ENCODE measurements at places on chromosomes 5 and 9.

DNA sequence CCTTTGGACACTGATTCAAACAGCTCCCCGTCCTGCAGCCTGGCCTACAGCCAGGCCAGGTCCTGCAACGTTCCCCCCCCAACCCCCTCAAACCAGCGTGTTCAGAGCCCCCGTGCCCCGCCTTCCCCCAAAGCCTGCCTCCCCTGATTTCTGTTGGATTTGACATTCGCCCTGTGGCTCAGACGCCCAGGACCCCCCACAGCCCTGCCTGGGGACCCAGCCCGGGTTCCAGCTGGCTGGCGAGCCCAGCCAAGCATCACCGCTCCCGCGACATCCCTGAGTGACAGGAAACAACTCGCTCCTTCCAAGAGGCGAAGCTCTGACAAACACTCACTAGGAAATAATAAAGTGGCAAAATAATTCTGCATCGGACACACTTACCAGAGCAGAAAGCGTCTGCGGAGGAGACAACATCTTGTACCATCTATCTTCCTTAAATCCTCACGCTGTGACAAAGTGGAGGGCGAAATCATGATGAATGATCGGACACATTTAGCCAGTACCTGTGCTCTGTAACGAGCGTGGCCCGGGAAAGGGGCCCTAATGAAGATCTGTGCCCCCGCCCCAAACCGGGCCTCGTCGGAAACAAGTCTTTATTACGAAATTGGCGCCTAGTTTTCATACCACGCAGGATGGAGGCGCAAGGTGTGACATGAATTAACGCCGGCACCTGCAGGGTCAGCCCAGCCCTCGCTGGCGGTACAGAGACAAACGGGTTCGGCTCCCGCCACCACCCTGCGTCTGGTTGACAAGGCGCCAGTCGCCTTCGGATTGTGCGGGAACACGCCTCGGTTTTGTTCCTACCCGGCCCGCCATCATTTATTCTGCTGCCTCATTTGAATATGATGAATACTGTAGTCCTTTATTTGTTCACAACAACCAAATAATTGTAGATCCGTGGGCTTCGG lies 91.0 kb upstream of the MVB12B start:
- no peak for DNase-seq

- no peak for DNase-seq
Measured at GRCh38 chr5:43649256-43649655, 46.3 kb downstream of the NNT start.

DNA sequence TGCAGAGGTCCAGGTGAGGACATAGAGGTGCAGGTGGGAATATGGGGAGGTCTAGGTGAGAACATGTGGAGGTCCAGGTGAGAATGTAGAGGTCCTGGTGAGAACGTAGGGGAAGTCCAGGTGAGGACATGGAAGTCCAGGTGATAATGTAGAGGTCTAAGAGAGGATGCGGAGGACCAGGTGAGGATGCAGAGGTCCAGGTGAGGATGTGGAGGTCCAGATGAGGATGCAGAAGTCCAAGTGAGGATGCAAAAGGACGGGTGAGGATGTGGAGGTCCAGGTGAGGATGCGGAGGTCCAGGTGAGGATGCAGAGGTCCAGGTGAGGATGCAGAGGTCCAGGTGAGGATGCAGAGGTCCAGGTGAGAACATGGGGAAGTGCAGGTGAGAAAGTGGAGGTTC lies 133.8 kb downstream of the MRPL36 start:
- no peak for DNase-seq

DNA sequence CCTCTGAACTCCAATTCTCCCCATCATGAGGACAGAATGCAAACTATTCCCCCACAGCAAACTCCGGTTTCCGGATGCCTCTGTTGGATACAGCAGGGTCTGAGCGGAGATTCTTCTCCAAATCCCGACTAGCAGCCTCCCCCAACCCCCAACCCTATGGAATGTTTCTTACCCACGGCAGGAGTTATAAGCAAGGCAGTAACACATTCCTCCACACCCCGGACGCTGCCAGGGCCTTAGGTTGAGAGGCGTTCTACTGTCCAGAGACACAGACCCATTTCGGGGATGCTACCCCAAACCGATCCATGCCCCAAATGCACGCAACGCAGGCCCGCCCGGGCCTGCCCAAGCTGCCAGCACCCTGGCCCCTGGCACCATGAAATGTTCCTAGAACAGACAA lies 85.6 kb upstream of the LMX1B start:
- no peak for DNase-seq

DNA sequence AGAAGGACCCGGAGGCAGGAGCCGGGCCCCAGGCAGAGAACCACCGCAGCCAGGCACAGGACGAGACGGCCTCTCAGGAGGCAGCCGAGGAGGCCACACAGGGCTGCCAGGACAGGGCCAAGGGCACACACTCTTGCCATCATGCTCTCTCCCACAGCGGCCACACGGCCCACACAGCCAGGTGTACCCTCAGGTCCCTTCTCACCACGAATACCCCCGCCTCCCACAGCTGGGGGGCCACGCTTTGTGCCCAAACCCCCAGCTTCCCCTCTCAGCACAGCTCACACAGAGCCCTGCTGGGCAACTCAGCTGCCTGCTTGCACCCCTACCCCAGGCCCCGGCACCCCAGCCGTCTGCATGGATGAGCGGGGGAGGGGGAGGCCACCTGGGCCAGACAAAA lies 5.3 kb downstream of the SSNA1 start:
- no peak for DNase-seq

DNA sequence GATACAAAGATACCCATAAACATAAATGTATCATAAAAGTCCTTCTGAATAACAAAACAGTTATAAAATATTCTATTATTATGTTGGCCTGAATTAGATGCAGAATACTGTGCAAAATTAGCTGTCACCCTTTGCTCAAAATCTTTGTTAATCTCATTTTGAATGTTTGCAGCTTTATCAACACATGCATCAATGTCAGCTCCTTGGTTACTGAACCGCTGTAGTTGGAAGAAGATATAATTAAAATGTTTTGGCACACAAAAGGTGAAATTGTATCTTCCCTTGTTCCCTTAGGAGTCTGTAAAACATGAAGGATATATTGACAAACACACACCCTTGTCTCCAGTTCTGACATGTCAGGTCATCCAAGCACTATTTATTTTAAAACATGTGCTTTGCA lies 146.3 kb upstream of the POU5F2 start:
- no peak for DNase-seq

DNA sequence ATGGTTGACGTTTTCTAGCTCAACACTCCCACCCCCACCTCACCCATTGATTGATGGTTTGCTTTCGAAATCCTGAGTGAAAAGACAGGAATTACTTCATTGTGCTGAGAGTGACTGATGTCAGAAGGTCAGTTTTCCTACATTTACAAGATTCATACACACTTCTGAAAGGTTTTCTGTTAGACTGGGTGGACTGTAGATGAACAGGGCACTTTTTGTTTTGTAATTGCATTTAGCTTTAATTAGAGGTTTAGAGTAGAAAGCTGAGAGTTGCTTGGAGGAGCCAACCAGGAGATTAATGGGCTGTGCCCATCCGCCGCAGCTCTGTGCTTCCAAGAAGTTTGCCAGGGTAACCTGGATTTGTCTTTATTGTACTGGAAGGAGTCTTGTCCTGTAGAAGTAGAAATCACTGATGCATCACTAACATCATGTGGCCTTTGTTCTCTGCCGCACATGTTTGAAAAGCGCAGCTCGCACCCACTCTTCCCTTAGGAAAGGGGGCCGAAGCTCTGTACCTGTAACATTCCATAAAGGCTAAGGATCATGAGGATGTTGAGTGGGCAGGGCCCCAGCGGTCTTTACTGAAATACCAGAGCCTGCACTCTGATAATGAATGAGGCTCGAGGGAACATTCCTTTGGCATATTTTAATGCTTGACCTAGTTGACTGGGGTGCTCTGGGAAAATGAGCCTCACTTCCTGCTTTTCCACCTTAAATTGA lies 267.6 kb upstream of the DMRT1 start:
- no peak for DNase-seq

GRCh38 chr9:130422546-130422945 lies 22.2 kb upstream of the ASS1 start:
- no peak for DNase-seq

- no peak for DNase-seq
Measured at GRCh38 chr5:128305341-128305740, 221.8 kb downstream of the SLC12A2 start.

DNA sequence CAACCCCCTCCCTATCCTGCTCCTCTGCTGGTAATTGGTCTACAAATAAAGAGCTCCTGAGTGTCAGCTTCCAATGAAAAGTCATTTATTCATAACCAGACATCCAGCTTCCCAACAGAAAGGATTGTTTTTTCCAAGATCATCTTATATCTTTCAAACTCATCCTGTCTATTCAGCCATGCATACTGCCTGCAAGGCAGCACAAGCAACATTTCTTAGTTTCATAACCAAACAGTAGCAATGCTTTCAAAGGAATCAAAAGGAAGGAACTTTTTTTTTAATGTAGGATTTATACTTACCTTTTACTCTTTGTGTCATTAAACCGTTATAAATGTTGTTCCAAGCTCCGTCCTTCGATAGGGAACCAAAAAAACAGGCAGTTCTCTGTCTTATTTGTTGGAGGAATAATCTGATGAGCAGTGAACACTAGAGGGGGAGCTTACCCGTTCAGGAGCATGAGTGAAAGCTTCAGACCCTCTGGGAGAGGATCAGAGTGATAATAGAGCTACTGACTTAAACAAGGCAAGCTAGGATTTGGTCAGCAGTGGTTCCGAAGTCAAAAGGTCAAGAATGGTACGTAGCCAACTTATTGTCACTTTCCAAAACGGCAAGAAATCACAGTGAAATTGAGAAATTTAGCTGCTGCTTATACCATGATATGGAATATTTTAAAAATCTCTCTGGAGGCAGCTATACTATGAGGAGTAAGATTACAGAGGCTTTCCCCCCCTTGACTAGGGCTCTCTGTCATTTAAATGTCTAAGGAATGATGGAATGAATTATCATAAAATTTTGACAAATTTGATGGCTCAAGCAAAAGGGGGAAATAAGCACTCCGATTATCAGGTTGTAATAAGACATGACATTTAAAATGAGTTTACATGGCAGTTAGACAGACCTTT lies 892.9 kb downstream of the NR2F1-AS1 start:
- DNase-seq: no peak

GRCh38 chr5:11346336-11346735 lies 557.9 kb downstream of the CTNND2 start:
- DNase-seq: no peak

DNA sequence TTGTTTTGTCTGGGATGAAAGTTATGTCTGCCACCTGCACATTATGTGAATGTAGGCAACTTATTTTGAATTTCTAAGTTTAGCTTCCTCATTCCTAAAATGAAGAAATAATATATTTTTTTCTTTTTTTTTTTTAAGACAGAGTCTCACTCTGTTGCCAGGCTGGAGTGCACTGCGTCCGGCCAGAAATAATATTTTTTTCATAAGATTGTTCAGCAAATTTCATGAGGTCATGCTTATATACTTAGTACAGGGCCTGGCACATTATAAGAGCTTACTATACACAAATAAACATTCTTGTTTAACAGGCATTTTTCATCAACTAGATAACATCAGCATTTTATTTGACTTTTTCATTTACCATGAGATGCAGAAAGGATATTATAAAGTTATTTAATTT lies 368.5 kb downstream of the GABRG2 start:
- DNase-seq: no peak

DNA sequence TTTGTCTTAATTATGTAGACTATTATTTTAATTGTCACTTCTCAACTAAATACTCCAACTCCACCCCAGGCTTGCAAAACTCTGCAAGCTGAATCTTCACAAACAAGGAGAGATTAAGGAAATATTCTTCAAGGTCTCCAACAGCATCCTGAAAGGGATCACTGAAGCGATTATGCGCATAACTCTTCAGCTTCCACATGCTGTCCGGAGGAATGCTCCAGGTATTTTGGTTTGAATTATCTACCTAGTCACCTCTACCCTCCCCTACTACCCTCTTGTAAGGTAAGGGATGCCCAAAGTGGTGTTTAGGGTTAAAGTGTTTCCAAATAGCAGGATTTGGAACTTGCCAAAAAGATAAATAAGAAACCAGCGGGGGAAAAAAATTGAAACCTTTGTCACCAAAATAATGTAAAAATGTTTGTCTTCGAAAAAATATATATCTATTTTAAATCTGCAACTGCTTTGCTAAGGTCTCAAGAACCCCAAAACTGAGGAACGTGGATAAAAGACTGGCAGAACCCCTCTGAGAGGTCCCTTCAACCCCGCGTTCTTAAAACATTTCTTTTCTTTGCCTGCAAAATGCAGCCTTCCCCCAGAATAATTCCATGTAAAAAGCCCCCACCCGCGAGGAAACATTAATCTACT lies 11.6 kb downstream of the PTCH1 start:
- no peak for DNase-seq

- no peak for DNase-seq
Measured at GRCh38 chr9:78493166-78493742, 196.3 kb downstream of the PSAT1 start.

DNA sequence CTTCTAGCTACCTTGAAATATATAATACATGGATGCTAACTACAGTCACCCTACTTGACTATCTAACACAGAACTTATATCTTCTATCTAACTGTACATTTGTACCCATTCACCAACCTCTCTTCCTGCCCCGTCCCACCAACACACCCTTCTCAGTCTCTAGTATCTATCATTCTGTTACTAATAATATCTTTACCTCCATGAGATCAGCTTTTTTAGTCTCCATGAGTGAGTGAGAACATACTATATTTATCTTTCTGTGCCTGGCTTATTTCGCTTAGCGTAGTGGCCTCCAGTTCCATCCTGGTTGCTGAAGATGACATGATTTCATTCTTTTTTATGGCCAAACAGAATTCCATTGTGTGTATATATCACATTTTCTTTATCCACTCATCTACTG lies 37.0 kb downstream of the LIFR start:
- DNase-seq: no peak

DNA sequence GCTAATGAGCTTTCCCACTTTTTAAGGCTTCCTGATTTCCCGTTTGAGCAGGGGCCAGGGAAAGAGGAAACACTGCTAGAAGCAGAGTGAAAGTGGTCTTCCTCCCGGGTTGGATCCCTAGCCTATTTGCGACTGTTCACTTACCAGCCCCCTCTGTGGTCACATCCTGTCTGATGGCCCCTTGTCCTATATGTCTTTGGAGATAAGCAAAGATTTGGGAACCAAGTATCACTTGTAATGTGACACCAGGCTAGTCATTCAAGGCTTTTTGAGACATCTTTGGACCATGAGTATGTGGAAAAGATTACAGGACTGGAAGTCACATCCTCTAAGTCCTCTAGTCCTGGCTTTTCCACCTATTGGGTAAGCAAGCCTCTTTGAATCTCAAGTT lies 6.1 kb downstream of the DNAJB5 start:
- no peak for DNase-seq

GRCh38 chr5:143536364-143536763 lies 132.9 kb upstream of the NR3C1 start:
- no peak for DNase-seq

GRCh38 chr5:115463983-115464382 lies 80.6 kb downstream of the FEM1C start:
- DNase-seq: no peak

- no peak for DNase-seq
Measured at GRCh38 chr5:138623053-138623452, 47.9 kb upstream of the HSPA9 start.

DNA sequence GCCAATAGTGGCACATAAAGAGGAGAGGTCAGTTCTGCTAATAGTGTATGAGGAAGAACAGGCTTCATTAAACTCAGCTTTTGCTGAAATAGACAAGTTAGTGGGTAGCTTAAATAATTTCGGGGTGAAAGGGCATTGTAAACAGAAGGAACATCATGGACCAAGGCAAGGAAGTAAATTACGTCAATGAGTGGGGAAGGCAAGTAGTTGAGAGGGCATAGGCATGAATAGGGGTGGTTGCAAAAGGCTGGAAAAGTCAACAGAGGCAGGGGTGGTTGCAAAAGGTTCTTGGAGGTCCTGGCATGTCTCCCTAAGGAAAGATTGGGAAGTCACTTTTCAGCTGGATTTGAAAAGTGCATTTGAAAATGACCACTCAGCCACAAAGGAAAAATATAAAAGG lies 383.3 kb upstream of the RPS23 start:
- no peak for DNase-seq
